Activated CD8-positive, alpha-beta memory T cell treated with anti-CD3 and anti-CD28 coated beads, Interleukin-2, amount 10 ng/mL, durations not matched to agents 7 days and 5 days (primary cell): ENCODE measurements at places on chromosomes 2 and 18. TPM values are rescaled to one million over a fixed set of nuclear protein-coding genes. Genes with fewer than 3 reads are reported as not detected.

Gene BCL2
- total RNA-seq: 118 TPM

Gene DLX1
- not detected for total RNA-seq

DNA sequence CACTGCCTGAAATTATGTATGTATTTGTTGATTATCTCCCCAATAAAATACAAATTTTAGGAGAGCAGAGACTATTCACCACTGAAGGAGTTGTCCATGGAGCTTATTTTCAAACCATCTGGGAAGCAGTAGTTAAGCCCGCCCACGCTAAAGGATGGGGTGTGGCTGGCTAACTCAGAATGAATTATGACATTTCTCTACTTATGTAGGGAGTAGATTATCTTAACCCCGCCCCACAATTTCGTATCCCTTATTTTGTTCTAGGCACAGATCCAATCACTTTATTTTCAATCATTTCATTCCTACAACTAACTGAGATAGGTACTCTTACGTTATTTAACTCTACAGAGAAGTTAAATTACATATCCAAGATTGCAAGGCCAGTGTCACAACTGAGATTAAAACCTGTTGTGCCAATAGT is 1.4 kb upstream of the LAPTM4A start:
- no peak overlapping the region for H3K4me3 ChIP-seq
- peaks cover 23% of the 10 kb centered on the region for H3K4me1 ChIP-seq
- peaks cover 29% of the 10 kb centered on the region for H3K27me3 ChIP-seq
- no peaks in the 10 kb centered on the region for H3K36me3 ChIP-seq
- H3K27ac ChIP-seq: no peak overlapping the region

GRCh38 chr18:59547581-59548182 is 149.5 kb downstream of the CCBE1 start:
- no peaks in the 10 kb centered on the region for H3K36me3 ChIP-seq
- H3K27me3 ChIP-seq: peaks cover 12% of the 10 kb centered on the region
- H3K4me3 ChIP-seq: no peak overlapping the region
- no peaks in the 10 kb centered on the region for H3K4me1 ChIP-seq
- H3K27ac ChIP-seq: no peak overlapping the region
- DNase-seq: no peak

GRCh38 chr2:11757101-11757500 is 10.7 kb downstream of the LPIN1 start:
- peaks cover 74% of the 10 kb centered on the region for H3K4me1 ChIP-seq
- DNase-seq: no peak
- no peaks in the 10 kb centered on the region for H3K27me3 ChIP-seq
- H3K36me3 ChIP-seq: peaks cover 20% of the 10 kb centered on the region
- no peak overlapping the region for H3K4me3 ChIP-seq

DNA sequence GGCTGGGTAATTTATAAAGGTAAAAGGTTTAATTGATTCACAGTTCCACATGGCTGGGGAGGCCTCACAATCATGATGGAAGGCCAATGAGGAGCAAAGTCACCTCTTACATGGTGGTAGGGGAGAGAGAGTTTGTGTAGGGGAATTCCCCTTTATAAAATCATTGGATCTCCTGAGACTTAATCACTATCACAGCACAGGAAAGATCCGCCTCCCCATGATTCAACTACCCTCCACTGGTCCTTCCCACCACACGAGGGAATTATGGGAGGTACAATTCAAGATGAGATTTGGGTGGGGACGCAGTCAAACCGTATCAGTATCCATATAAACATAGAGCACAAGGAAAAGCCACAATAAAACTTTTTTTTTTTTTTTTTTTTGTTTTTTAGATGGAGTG is 172.6 kb upstream of the PIEZO2 start:
- no peak overlapping the region for H3K27ac ChIP-seq
- H3K4me1 ChIP-seq: peaks cover 7% of the 10 kb centered on the region
- no peak overlapping the region for H3K4me3 ChIP-seq
- H3K27me3 ChIP-seq: peaks cover 10% of the 10 kb centered on the region
- no peak for DNase-seq
- H3K36me3 ChIP-seq: no peaks in the 10 kb centered on the region
